ENCODE measurements at places on chromosomes 4 and X.

GRCh38 chr4:128220286-128221235 is 67.1 kb downstream of the PGRMC2 start:
- no peak for DNase-seq

GRCh38 chr4:30495251-30495650 is 224.9 kb upstream of the PCDH7 start:
- DNase-seq = no peak

- no peak for DNase-seq
Observed at GRCh38 chrX:32673193-32673592, 538.2 kb downstream of the DMD start.

- no peak for DNase-seq
Observed at GRCh38 chr4:16752150-16752549, 146.3 kb downstream of the LDB2 start.

GRCh38 chr4:37481547-37482122 is 204.5 kb downstream of the RELL1 start:
- no peak for DNase-seq

DNA sequence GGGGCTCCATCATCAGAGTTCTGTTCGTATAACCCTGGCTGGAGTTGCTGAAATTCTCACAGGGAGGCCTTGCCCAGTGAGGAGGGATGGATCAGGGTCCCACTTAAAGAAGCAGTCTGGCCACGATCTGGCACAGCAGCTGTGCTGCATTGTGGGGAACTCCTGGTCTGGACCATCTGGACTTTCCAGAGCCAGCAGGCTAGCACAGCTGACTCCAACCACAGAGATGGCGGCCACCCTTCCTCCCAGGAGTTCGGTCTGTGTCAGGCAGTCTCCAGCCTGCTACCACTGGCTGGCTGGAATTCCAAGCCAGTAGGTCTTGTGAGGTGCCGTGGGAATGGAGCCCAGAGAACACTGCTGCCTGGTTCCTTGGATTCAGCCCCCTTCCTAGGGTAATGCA is 62.0 kb downstream of the SLAIN2 start:
- DNase-seq = no peak

All from activated naive CD4-positive, alpha-beta T cell treated with Interleukin-2 at 50 U/mL for 16 hours (primary cell).